NCI-H1417 treated with DMSO at 0.1 percent for 48 hours (cell line): ENCODE measurements at places on chromosomes 3 and 15.

- DNase-seq = no peak
These were observed 610.1 kb downstream of the MECOM start for GRCh38 chr3:169053427-169053826.

GRCh38 chr3:152350139-152350538 lies 81.4 kb downstream of the MBNL1 start:
- no peak for DNase-seq

DNA sequence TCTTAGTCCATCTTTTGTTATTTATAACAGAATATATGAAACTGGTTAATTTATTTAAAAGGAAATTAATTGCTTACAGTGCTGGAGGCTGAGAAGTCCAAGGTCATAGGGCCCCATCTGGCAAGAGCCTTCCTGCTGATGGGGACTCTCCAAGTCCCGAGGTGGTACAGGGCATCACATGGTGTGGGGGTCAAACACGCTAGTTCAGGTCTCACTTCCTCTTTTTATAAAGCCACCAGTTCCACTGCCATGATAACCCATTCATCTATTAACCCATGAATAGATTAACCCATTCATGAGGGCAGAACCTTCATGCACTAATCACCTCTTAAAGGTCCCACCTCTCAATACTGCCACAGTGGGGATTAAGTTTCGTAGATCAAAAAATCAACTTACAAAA lies 659.3 kb downstream of the NAALADL2 start:
- DNase-seq = no peak

GRCh38 chr3:43620831-43621655 lies 768 bp downstream of the ANO10 start:
- no peak for DNase-seq

- DNase-seq = no peak
These were observed 285.6 kb upstream of the ARHGEF26 start for GRCh38 chr3:153835540-153835939.

GRCh38 chr3:98985431-98985830 lies 83.9 kb upstream of the DCBLD2 start:
- no peak for DNase-seq

GRCh38 chr3:157618075-157618760 lies 115.0 kb upstream of the VEPH1 start:
- peak; percentile 73 for DNase-seq

GRCh38 chr3:142077155-142077858 lies 72.0 kb downstream of the TFDP2 start:
- DNase-seq = no peak
